ENCODE measurements at places on chromosomes 4 and X.

DNA sequence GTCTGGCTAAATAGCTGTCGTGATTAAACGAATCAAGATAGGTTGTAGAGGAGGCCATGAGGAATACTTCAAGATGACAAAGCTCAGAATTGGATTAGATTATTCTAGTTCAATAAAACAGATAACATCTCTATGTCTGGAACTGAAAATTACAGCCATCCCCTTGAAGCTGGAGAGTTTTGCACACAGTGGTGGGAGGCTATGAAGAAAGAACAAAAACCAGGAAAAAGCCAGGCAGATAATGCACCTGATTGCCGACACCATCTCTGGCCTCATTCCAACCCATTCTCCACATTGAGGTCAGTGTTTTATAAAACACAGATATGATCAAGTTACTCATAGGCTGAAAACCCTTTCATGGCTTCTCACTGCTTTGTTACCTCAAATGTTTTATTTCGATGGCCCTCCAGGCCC, 188.3 kb downstream of the RASL11B start:
- no peak for DNase-seq

DNA sequence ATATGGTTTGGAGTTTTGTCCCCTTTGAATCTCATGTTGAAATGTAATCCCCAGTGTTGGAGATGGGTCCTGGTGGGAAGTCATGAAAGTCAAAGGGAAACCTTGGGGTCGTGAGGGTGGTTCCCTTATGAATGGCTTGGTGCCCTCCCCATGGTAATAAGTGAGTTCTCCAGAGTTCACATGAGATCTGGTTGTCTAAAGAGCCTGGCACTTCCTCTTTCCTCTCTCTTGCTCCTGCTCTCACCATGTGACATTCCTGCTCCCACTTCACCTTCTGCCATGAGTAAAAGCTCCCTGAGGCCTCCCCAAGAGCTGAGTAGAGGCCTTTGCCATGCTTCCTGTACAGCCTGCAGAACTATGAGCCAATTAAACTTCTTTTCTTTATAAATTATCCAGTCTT, 5.5 kb upstream of the IL15 start:
- no peak for DNase-seq

DNA sequence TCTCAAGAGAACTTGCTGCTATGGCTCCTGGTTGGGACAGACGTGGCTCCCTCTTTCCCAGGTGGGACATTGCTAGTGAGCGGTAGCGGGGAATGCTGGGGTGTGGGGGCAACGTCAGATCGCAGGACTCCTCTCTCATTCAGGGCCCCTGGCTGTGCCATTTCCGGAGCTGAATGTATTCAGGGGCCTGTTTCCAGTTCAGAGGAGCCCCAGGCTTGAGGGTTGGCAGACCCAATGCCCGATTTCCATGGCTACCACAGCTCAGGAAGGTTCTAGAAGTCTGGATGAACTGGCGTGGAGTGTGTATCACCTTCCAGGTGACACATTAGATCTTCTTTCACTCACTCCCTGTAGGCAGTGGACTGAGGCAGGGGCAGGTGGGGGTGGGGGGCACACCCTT, 26.2 kb upstream of the CRMP1 start:
- DNase-seq: no peak

- DNase-seq: no peak
Measured at GRCh38 chr4:152451496-152451895, 84.4 kb downstream of the FBXW7 start.

DNA sequence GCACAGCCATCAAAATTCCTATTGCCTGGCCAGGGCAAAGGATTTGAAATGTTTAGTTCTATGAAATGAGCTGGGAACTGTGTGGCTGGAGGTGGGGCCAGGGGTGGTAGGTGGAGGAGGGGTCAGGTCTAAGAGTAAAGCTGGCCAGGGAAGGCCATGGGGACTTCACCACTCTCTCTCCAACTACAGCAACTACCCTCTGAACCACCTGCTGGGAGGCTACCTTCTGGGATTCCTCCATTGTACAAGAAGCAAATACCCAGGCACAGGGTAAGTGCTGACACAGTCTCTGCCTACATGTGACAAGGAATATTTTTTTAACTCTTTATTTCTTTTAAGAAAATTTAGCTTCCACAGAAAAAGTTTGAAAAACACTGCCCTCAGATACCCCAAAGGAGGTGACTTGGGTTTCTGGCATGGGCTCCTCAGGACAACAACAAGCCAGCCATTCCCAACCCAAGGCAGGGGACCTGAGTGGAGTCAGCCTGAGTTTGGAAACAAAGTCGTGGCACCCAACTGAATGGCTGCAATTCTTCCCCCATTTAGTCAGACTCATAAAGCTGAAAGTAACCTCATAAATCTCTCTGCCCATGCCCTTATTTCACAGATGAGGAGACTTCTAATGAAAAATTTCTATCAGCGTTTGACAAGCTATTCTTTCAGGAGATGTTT, 593.8 kb upstream of the DIPK2B start:
- no peak for DNase-seq

DNA sequence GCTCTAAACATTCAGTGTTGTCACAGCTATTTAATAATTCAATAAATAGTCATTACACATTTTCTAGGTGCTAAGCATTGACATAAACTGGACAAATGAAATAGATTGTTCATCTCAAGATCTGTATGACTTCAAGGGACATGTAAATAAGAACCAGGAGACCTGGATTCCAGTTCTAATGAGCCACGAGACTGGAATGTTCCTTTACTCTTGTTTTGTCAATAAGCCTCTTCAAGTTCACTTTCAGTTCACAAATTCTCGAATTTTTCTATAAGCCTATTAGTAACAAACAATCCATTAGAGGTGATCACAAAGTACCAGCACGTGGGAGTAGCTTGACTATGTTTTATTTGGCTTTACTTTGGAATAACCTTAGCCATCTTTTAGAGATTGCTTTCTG, 514.0 kb upstream of the SMIM31 start:
- no peak for DNase-seq

DNA sequence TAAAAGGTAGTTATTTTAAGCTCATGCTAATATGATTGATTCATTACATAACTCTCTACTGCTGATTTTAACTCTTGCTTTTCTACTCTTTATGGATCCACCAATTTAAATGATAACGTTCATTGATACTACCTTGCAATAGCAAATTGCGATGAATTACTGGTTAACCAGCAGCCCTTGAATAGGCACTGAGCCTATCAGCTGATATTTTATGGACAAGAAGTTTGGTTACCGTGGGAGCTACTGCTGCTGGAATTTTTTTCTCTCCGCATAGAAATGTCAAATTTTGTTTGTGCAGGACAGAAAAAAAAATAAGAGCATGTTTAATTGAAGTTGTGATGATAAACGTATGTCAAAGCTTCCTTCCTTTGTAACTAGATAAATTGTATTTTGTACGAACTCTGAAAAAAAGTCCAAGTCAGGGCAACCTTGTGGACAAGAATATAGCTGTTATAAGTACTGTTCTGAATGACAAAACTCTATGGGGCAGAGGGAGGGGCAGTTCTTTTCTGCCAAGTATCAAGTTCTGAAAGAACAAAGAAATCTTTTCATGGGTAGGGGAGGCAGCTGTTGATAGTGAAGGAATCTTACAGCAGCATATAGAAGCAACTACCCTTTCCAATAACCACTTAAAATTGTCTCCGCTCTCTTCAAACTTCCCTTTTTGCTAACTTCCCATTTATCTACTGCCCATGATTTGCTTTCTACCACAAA, 434.9 kb upstream of the PABPC4L start:
- no peak for DNase-seq

DNA sequence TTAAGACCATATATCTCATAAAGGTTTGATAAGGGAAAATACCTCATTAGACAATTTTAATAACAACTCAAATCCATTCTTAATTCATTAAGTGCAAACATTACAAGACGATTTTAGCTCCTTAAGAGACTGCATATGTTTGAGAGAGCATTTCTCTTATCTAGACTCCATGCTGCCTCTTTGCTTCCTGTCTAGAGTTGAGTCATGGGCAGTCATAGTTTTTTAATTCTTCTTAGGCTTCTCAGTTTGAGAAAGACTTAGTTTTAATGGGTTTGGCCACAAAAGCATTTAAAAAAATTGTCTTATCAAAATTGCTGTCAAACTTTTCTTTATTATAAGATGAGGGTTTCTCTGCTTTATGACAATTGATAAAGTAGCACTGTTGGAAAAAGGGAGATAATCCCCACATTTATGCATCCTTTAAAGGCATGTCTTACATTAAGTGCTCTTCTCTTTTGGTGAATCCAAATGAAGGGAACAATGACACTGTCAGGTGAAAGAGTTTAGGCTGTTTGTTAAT, 713.4 kb downstream of the PCDH18 start:
- no peak for DNase-seq

DNA sequence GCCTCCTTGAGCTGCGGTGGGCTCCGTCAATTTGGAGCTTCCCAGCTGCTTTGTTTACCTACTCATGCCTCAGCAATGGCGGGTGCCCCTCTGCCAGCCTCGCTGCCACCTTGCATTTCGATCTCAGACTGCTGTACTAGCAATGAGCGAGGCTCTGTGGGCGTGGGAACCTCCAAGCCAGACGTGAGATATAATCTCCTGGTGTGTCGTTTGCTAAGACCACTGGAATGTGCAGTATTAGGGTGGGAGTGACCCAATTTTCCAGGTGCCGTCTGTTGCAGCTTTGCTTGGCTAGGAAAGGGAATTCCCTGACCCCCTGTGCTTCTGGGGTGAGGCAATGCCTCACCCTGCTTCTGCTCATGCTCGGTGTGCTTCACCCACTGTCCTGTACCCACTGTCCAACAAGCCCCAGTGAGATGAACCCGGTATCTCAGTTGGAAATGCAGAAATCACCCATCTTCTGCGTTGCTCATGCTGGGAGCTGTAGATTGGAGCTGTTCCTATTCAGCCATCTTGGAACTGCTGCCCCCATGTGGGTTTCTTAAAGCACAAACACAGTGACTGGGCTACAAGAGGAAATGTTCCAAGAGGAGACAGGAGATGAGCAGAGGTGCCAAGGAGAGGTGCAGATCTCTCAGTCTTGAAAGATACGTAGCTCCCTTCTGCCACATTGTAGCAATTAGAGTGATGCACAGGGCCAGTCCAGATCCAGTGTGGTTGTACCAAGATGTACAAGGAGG, 193.0 kb upstream of the IGFBP7 start:
- no peak for DNase-seq

DNA sequence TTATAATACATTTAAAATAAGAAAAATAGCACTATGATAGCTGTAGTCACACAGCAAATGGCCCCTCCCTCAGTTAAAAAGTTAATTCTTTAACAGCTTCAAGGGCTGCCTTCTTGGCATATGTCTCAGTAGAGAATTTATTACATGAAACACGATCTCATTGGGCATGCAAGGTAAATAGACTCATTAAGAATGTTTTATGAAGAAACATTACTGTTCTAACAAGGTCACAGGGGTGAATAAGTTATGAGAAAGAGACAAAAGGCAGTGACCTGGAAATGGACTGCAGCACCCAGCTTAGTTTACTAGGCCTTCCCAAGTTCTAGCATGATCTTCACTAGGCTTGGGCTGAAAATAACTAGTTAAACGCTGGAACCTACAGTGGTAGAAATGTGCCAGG, 277.7 kb downstream of the NR3C2 start:
- no peak for DNase-seq

DNA sequence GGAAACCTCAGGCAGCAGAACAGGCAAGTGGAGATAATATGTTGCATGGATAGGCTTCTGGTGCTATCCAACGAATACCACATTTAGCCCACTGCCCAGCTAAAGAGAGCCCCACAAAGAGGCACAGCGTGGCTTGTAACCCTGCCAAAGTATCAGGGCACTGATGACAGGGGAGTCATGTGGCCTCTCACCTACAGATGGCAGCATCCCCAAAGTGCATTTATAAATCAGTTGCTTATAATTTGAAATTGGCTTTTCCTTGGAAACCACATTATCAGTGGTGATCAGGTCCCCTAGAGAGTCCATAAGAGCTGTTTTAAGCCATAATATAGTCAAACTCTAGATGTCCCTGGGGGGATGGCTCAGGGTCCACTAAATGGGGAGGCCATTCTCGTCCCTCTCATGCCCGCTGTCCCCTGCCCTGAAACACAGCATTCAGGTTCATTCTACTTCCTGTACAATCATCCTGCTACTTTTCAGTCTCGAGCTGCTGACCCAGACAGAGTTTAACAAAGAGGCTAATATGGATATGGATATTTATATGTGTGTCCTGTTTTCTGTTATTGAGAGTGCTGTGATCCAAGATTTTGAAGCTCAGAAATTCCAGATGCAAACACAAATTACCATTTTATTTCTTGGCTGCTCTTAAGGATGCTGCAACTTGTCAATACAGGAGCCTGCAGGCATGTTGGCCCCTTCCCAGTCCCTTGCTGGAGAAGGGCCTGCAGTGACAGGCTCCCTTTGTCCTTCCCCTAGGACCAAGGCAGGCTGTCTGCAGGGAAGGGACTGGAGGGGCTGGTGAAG, 28.5 kb downstream of the SRPX start:
- DNase-seq: no peak

DNA sequence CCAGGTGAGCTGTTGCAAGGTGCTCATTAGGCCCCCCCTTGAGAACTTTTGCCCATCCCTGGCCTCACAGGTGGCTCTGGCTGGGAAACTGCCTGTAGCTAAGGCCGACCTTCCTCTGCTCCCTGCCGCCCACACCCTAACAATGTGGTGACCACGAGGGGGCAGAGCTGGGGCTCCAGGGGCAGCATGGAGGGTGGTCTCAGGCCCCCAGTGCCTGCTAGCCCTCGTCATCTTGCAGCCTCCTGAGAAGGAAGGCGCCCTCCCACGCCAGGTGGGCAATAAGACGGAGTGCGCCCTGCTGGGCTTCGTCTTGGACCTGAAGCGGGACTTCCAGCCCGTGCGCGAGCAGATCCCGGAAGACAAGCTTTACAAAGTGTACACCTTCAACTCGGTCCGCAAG, 32.4 kb downstream of the ATP2B3 start:
- DNase-seq: no peak

DNA sequence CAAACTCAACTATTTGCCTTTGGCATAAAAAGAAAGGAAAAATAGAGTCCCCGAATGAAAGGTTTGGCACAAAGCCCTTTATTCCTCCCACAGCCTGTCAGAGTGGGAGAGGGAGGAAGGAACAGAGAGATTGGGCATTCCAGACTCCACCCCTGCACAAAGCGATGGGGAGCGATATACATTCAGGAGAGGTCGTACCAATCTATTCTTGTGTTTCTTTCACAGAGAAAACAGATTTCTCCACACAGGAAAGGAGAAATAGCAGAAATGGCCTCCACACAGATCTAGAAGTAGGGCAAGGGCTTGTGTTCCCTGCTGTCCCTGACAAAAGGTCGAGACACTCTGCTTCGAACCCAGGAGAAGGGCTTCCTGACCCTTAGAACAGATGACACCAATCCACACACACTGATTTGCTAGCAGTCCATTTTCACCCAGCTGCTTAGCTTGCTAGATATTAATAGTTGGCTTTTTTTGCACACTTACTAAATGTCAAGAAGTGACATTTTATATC, 197.4 kb downstream of the MAML3 start:
- DNase-seq: no peak

- DNase-seq: no peak
Measured at GRCh38 chrX:36974911-36975310, 33.3 kb upstream of the FAM47C start.

GRCh38 chr4:103998756-103999155, 279.0 kb upstream of the TACR3 start:
- DNase-seq: no peak
